Pancreas (tissue), 10 donors: ENCODE measurements at places on chromosomes 13 and 19.

DNA sequence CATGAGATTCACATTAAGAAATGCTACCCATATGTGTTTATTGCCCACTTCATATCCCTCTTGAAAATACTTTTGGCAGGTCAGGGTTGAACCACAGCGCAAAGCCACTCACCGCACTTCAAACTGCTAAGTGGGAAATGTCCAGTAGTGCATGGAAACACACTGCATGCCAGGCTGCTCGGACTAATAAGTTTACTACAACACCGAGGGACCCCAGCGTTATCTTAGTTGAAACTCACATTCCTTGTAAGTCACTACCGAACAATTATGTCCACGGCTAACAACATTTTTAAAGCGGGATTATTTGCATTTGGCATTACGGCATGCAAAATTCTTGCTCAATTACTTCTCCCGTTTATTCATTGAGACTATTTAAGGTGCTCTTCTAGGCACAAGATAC, 4.0 kb downstream of the BRD4 start:
- H3K4me3 ChIP-seq: no peak overlapping the region
- no peak overlapping the region for H3K27ac ChIP-seq
- H3K36me3 ChIP-seq: no peaks in the 10 kb centered on the region
- DNase-seq: no peak

DNA sequence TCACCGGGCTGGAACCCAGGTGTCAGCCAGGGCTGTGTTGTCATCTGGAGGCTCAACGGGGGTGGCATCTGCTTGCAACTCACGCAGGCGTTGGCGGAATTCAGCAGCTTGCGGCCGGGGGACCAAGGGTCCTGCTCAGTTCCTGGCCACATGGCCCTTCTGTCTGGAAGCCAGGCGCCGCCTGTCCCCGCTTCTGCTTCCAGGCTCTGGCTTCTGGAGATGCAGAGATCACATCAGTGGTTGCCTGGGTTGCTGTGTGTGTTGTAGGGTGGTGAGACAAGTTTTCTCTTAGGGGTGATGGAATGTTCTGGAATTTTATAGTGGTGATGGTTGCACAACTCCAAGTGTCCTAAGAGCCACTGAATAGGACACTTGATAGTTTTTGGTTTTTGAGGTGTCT, 5.0 kb downstream of the ADAT3 start:
- no peaks in the 10 kb centered on the region for H3K36me3 ChIP-seq
- no peaks in the 10 kb centered on the region for H3K27me3 ChIP-seq
- DNase-seq: no peak
- no peak overlapping the region for H3K27ac ChIP-seq
- peaks cover 39% of the 10 kb centered on the region for H3K4me1 ChIP-seq

DNA sequence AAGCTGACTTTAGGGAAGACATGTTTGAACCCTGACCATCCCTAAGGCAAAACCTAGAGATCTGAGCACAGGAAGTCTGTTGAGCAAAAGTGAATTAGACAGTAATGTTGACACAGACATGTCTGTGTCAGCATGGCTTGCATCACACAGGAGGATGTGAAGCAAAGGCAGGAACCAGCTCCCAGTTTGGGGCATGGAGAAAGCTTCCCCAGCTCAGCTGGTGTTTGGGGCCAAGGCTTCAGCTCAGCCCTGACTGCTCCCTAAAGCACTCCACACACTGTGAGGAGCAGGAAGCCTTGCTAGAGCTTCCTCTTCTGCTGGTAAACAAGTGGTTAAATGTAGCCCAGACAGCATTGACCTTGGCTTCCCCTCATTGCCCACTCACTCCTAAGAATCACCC, 153.8 kb upstream of the UBL3 start:
- H3K4me3 ChIP-seq: no peak overlapping the region
- H3K4me1 ChIP-seq: no peaks in the 10 kb centered on the region
- H3K27ac ChIP-seq: no peak overlapping the region
- H3K36me3 ChIP-seq: no peaks in the 10 kb centered on the region
- no peak for DNase-seq

GRCh38 chr13:44447783-44448321, 74.2 kb downstream of the SERP2 start:
- no peak for DNase-seq
- no peaks in the 10 kb centered on the region for H3K27me3 ChIP-seq
- H3K27ac ChIP-seq: no peak overlapping the region
- H3K36me3 ChIP-seq: no peaks in the 10 kb centered on the region
- H3K4me3 ChIP-seq: no peak overlapping the region
- H3K4me1 ChIP-seq: peaks cover 5% of the 10 kb centered on the region

DNA sequence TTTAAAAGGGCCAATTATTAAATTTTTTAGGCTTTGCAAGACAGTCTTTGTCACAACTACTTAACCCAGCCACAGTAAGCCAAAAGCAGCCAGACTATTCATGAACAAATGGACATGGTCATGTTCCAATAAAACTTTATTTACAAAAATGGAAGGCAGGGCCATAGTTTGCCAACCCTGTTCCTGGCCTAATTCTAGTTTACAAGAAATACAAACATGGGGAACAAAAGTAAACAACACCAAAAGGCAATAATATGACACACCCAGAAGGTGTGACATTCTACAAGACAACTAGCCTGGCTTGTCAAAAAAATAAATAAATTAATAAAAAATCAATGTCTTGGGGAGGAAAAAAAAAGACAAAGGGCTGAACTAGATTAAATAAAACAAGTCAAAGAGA, 24.8 kb upstream of the CCNP start:
- no peaks in the 10 kb centered on the region for H3K27me3 ChIP-seq
- no peak for DNase-seq
- peaks cover 10% of the 10 kb centered on the region for H3K4me1 ChIP-seq
- no peak overlapping the region for H3K27ac ChIP-seq
- peaks cover 14% of the 10 kb centered on the region for H3K36me3 ChIP-seq

DNA sequence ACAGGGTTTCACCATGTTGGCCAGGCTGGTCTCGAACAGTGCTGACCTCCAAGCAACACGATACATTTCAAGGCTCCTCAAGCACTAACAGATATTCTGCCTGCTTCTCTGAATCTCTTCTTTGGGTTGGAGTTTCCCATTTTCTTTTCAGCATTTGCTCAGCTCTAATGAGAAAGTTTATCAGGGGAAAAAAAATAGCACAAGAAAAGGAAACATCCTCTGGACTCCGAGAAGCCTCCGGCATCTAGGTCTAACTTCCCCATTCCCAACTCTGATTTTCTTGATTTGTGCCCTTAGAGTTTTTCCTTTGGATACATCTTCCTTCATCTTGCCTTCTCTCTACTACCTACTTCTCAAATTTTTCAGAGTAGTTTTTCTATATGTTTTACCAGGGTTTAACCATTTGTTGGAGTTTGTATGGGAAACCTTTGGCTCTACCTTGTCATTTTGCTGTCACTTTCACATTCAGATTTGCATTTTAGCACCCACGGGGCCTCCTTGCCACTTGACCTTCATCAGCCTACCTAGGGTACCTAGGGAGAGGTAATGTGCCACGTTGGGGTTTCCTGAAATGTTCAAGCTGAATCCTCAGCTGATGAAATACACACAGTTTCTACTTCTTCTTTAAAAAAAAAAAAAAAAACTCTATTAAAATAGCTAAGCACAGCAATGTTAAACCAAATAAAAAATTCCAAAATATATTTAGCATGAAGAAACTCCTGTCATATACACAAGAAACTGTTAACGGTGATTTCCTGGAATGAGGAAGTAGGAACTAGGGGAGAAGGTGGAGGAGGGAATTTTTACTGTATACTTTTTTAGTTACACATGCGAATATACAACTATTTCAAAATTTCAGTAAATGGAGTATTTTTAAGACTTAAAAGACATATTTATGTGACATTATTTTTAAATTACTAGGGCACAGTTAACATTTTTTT, 5.1 kb upstream of the USP12 start:
- no peaks in the 10 kb centered on the region for H3K36me3 ChIP-seq
- no peak overlapping the region for H3K27ac ChIP-seq
- no peaks in the 10 kb centered on the region for H3K27me3 ChIP-seq
- H3K4me1 ChIP-seq: no peaks in the 10 kb centered on the region
- no peak overlapping the region for H3K4me3 ChIP-seq

- no peak overlapping the region for H3K4me3 ChIP-seq
- H3K27ac ChIP-seq: no peak overlapping the region
- no peaks in the 10 kb centered on the region for H3K4me1 ChIP-seq
- DNase-seq: no peak
- no peaks in the 10 kb centered on the region for H3K27me3 ChIP-seq
- no peaks in the 10 kb centered on the region for H3K36me3 ChIP-seq
Observed at GRCh38 chr19:2615782-2616181, 86.7 kb downstream of the GNG7 start.

DNA sequence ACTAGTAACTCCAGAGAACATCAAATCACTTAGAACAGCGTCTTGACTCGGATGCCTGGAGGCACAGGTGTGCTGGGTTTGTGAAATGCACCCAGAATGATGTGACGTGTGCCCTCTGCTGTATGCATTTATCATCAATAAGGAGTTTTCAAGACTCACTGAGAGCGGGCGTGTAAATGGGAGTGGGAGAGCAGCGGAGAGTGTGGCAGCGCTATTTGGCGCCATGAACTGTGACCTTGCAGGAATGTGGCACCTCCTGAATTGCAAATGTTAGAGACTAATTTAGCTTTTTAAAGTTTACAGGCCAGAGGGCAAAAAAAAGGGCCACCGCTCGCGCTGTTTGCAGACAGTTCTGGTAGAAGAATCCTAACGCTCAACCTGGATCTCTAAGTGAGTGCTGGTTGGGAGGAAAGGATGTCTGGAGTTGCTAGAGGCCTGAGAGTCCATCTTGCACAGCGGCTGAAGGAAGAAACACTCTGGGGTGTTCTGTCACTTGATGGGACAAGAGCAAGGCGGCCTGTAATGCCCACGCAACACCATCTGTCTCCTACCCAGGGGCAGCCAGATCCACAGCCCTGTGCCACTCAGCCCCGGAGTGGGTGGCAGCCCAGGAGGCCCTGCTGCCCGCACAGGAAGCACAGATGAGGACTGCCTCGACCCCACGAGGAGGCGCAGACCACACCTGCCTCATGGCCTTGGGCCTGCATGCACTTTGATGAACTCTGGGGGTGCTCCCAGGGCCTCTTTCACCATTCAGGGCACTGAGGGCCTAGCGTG, 19.7 kb downstream of the RANBP3 start:
- DNase-seq: no peak
- H3K27ac ChIP-seq: no peak overlapping the region
- no peaks in the 10 kb centered on the region for H3K27me3 ChIP-seq

DNA sequence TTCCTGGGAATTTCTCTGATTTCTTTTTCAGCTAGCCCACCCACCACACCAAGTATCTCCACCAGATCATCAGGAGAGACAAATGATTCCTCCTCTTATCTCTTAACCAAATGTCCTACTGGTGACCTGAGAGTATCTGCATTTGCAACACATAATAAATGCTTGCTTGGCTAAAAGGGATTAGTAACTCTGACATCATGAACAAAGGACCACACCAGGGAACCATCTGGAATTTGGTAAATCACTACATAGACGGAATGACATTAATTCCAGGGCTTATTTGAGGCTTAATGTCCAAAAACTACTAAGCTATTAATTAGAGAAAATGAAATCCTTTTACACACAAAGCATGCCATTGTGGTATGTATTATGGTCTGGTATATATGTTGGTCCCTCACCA, 139.0 kb downstream of the RAP2A start:
- DNase-seq: no peak
- H3K27ac ChIP-seq: no peak overlapping the region
- no peaks in the 10 kb centered on the region for H3K4me1 ChIP-seq
- no peaks in the 10 kb centered on the region for H3K36me3 ChIP-seq

DNA sequence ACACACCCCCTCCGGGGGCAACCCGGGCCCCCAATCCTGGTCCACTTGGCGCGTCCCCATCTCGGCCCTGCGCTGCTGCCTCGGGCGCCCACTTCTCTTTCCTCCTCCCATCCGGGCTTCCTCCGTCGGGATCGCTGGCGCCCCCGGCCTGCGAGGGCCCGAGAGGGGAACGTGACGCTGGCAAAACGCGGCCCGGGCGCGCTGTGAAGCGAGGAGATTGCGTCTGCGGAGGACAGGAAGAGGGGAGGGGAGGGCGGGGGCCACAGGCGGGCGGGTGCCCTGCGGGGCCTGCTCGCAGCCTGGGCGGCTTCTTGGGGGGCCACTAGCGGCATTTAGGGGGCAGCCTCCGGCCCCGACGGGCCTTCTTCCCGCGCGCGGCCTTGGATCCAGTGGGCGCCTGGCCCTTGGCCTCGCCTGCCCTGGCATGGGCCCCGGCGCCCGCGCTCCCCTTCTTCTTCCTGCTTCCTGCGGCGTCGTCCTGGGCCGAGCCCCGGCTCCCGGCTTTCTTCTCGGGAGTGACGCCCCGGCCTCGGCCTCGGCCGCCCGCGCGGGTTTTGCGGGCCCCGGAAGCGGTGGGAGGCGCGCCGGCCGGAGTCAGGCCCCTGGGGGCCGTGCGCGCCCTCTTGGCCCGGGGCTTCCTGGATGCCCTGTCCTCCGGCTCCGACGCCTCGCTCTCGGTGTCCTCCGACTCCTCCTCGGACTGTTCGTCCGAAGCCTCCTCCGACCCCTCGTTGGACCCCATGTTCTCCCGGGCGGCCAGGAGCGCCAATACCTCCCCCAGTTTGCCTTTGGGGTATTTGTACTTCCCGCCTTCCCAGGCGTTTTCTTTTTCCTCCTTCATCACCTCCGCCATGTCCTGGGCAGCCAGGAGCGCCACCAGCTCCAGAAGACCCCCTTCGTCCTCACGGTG, 2.2 kb downstream of the PNMA8B start:
- no peaks in the 10 kb centered on the region for H3K36me3 ChIP-seq
- peak overlapping the region; percentile 36 for H3K4me3 ChIP-seq
- no peak overlapping the region for H3K27ac ChIP-seq
- H3K27me3 ChIP-seq: no peaks in the 10 kb centered on the region
- DNase-seq: no peak

DNA sequence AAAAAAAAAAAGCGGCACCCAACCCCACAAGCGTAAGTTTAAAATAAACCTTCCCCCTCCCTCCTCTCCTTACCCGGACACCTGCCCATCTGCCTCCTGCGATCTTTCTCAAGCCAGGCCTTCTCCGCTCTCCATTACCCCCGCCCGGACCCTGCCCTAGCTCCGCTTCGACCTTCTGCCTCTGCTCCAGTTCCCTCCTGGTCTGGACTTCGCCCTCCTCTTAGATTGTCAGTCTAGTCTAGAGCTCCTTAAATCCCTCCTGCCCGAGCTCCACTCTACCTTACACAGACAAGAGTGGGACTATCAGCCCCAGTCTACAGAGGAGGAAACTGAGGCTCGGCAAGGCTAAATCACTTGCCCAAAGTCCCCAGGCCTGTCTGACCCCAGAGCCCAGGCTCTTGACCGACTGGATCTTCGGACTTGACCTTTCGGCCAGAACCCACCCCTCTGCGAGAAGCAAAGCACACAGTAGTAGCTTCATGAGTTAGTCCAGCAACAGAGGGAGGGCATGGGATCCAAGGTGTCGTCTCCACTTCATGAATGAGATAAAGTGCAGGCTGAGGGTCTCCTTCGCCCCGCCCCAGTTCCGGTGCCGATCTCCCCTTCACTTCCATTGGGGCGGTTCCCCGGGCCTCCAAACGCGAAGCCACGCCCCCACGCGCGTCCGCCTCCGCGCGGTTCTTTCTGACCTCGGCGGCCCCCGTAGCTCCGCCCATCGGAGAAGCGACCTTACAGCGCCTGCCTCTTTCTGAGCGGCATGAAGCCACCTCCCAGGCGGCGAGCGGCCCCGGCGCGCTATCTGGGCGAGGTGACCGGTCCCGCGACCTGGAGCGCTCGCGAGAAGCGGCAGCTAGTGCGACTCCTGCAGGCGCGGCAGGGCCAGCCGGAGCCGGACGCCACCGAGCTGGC, at the start of gene SNAPC2:
TSS of gene SNAPC2 (plus strand) at position 729 of the 909 bp plus-strand sequence. CDS start at position 758, 29 bp downstream.
- peak within 1 kb of the TSS; percentile 79 for H3K27ac ChIP-seq
- H3K36me3 ChIP-seq: peaks cover 6% of the 10 kb centered on the region
- no peaks in the 10 kb centered on the region for H3K27me3 ChIP-seq
- peak within 1 kb of the TSS; percentile 88 for H3K4me3 ChIP-seq
- H3K4me1 ChIP-seq: peaks cover 21% of the 10 kb centered on the region
